ENCODE measurements at places on chromosomes 5 and 9.

GRCh38 chr9:130084337-130084736, 30.6 kb downstream of the GPR107 start:
- no peak for DNase-seq

DNA sequence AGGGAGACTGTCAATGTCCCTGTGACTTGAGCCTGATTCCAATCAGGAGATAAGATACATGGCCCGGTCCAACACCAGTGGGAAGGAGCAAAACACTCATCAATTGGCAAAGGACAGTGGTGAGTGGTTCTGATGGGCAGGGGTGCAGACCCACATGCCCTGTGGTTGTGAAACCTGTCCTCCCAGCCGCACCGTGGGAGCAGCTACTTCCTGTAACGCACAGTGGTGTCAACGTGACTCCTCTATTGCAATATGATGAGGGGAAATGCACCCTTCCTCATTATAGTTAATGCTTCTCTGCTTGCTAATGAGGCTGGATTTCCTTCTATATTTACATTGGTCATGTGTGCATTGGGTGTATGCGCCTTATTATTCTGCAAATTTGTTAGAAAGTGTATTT, 223.0 kb downstream of the IRX1 start:
- no peak for DNase-seq

GRCh38 chr9:130193531-130194377, 21.6 kb downstream of the NCS1 start:
- no peak for DNase-seq

DNA sequence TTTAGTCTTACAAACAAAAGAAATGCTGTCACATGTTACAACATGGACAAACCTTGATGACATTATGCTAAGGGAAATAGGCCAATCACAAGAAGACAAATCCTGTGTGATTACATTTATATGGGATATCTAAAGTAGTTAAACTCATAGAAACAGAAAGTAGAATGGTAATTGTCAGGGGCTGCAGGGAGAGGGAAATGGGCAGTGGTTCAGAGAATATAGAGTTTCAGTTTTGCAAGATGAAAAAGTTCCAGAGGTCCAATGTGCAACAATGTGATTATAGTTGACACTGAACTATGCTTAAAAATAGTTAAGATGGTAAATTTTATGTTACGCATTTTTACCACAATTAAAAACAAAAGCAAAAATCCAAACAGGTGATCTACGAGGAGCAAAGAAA, 265.5 kb downstream of the NDUFS4 start:
- DNase-seq, result no peak

DNA sequence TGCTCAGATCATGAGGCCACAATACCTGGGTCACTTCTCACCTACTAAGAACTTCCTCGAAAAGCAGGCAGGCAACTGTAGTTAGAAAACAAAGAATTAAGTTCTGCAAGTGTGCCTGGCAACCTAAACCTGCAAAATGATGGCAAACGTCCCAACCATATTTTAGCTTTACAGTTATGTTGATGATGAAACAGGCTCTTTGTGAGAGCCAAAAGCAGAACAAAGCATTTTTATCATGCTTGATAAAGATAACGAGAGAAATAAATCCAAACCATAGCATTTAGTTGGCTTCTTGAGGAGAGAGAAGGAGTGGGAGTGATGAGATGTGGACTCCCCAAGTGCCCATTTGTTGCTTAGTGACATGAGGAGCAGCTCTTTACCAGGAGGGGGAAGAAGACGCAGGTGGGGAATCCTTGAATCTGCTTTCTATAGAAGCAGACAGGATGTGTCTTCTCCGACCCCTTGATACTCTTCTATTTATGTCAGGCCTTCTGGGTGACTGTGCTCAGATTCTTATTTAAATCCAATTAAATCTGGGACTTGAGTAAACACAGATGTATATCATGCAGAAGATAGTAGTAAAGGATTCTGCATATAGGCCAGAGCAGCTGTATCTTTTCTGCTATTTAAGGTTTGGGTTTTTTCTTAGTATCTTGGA, 221.2 kb downstream of the TMEM167A start:
- no peak for DNase-seq

DNA sequence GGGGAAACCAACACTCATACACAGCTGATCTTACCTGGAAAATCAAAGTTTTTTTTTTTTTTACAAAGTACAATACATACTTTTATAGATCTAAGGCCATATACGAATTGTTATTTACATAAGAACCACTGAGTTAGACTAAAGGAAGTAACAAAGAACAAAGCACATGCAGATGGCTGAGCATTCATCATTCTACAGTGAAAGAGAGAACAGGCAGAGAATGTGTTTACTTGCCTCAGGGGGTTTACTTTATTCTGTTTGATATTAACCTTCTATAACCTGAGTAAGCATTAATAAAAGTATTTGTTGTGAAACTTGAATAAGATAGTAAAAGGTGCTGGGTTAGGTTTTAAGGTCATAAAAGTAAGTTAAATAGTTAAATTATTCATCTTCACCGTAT, 54.7 kb downstream of the SLC38A9 start:
- DNase-seq, result no peak

DNA sequence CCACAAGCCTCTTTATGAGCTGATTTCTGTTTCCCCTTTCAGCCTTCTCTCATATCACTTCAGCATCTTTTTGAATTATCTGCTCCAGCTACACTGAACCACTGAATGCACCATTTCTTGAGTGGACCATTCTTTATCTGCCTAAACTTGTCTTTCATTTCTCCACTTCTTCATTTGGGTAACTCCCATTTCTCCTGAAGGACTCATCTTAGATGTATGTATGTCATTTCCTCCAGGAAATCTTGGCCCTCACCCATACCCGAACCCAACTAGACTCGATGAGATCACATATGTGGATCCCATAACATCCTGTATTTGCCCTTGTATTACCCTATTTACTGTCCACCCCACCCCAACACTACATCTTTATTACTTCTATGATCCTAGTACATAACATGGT, 249.8 kb downstream of the KIF4B start:
- DNase-seq, result no peak

GRCh38 chr5:14414007-14414406, 167.6 kb upstream of the OTULINL start:
- DNase-seq, result no peak

DNA sequence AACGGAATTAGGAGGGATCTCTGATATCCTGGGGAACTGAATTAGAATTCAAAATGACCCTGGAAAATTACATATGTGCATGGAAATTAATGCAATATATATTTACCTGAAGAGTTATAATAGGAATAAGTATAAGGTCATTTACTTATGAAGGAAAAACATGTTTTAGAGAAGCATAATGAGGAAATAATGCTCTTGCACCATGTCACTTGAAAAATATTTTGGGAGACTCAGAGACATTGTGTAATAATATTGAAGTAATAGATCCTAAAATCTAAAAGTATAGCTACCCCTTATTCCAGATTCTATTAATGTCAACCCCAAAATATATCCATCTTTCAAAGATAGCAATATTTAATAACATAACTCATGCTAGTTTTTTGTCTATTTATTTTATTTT, 28.4 kb downstream of the SPZ1 start:
- no peak for DNase-seq

GRCh38 chr9:119257592-119257991, 111.6 kb downstream of the BRINP1 start:
- no peak for DNase-seq

DNA sequence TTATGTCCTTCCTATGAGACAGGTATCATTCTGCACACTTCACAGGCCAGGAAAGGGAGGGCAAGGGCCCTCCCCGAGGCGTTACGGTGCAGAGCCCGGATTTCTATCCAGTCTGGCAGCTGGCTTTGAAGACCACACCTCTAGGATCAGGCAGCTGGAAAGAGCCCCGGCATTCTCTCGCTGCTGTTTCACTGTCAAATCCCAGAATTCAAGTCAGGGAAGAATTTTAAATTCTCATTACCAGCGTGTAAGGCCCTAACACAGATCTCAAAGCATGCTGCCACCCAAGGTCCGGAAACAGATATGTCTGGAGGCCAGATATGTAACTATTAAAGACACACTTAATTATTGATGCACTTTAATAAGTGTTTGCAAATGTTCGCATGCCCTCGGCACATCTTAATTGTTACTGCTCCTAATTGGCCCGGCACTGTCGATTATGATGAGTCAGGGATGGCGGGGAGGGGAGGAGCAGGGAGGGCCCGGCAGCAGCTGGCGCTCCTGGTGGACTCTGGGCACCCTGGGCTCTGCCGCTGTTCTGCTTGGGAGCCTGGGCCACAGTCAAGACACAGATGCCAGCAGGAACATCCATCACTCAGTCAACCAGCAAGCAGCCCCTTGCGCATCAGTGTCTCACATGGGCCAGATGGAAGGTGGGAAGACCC, 76.3 kb upstream of the BARHL1 start:
- no peak for DNase-seq

DNA sequence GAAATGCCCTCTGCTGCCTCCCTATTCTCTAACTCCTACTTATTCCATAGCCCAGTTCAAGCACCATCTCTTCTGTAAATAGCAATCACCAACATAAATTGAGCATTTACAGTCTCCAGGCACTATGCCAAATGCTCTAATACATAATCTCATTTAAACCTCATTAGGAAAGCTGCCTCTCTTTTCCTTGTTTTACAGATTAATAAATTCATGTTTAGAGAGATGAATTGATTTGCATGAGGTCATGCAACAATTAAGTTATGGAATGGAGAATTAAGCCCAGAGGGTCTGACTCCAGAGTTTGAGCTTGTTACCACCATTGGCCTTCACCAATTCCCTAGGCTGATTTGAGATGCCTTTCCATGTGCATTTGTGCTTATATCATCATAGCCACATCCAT, 23.4 kb upstream of the RFX3 start:
- DNase-seq, result no peak

DNA sequence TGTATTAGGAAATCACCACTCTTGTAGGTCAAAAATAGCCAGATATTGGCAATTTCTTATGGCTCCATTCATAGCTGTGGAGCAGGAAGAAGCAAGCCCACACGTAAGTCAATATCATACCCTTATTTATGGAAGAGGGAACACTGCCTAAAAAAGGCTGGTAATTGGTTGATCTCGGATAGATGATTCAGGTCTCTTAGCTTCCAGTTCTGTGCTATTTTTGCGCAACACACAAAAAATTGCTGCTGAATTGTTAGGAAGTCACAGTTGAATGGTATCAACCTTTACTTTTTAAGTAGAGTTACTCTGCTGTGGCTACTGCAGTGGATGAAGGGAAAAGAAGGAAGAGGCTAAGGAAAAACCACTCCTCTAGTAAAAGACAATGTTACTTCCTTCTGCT, 168.8 kb downstream of the ARHGAP26 start:
- no peak for DNase-seq

DNA sequence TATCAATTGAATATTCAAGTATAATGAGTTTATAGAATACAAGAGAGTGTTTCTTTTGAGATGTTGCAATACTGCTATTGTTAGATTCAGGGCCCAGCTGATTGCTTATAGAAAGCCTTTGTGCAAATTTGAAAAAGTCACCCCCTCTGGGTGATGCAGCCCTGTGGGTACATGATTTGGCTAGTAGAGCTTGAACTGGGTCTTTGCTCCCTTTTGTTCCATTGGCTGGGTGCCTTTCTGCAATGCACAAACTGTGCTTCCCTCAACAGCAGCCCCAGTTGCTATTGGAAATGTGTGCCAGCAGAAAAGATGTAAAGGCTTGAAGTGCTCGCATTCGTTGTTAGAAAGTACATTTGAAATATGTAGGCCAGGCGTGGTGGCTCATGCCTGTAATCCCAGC, 61.8 kb upstream of the CEMIP2 start:
- DNase-seq, result no peak

DNA sequence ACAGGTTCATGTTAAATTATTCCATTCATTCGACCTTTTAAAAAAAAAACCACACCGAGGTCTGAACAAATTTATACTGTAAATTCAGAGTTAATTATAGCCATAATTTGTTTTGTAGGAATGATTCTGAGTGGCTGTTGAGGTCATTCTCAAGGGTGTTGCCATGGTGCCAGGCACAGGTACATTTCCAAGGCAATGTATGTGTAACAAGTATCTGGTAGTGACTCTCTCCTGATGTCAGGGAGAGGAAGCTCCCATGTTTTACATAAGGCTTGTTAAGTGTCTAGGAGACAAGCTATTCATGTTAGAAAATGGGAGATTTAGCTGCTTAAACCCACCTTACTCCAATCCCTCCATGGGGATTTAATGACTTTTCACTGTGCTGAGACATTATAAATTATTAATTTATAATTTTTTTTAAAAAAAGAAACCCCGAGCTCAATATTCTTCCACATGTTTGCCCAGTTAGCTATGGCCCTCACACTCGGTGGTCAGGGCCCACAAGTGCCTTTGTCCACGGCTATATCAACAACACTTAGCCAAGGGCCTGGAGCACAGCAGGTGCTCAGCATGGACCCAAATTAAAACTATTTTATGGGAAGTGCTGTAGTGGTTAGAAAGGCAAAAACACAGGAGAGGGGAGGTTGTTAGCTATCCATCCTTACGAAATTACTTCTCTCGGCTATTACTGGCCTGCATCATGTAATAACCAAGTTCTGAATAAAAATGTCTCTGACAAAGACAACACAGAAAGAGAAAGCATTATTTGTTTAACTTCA, 154.6 kb upstream of the GNA14 start:
- DNase-seq, result no peak

GRCh38 chr5:38835887-38836286, 9.9 kb upstream of the OSMR start:
- no peak for DNase-seq

DNA sequence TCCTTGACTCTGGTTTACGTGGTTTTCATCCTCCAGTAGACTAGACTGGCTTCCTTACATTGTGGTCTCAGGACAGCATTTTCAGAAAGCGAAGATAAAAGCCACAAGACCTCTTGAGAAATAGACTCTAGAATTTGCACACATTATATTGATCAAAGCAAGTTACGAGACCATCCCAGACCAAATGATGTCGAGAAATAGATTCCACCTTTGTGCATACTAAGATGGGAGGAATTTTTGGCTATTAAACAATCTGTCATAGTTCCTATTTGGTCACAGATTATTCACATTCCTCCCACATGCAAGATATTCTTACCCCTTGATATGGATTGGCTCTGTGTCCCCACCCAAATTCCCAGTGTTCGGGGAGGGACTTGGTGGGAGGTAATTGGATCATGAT, 65.6 kb downstream of the TEX10 start:
- no peak for DNase-seq

GRCh38 chr9:111984086-111984802, 87.6 kb downstream of the UGCG start:
- DNase-seq, result no peak

GRCh38 chr9:137462986-137463930, 4.1 kb upstream of the NSMF start:
- no peak for DNase-seq

DNA sequence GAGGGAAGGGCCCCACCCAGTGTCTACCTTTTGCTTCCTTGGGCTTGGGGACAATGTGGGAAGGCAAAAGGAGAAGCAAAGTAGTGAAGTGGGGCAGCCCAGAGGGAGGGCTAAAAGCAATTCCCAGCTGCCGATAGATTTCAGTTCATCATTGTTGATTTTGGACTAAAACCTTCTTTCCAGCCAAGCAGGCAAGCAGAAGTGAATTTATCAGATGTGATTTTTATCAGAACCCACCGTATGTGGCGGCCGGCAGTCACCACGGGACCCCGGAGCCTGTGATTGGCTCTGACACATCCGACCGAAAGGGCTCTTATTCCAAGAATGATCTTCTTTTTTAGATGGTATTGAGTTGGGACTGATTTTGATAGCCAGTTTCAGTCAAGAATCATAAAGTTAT, 559.9 kb downstream of the PSAT1 start:
- DNase-seq, result no peak

All from omental fat pad (tissue), 4 donors.